AG09309 (cell line): ENCODE measurements at places on chromosomes 7 and 10.

DNA sequence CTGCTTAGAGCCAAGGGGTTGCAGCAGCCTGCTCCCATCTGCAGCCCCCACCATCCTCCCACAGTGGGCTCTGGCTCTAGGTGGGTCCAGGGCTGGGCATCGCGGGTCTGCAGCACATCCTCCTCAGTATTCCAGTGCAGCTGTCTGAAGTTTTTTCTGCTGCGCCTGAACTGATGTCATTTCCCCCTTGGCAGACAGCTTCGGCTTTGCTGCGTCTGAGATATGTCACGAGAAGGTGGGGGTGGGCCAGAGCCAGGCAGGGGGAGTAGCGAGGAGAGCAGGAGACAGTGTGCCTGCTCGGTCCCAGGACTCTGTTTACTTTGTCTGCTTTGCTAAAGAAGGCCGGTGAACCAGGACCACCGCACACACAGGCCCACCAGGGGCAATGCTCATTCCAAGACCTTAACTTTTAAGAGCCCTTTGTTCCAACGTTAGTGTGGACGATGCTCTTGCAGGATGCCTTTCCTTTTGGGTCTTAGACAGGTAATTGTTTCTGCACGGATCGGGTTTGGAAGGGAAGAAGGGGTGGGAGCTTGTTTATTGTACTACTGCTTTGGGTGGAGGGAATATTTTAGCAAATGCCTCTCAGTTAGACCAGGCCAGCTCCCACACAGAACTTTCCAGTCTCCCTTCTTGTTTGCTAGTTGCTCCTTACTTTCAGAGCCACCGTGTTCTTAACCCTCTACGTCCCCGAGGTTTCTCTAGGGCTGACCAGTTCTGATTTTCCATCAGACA, 32.4 kb downstream of the WBP1L start:
- DNase-seq: no peak

DNA sequence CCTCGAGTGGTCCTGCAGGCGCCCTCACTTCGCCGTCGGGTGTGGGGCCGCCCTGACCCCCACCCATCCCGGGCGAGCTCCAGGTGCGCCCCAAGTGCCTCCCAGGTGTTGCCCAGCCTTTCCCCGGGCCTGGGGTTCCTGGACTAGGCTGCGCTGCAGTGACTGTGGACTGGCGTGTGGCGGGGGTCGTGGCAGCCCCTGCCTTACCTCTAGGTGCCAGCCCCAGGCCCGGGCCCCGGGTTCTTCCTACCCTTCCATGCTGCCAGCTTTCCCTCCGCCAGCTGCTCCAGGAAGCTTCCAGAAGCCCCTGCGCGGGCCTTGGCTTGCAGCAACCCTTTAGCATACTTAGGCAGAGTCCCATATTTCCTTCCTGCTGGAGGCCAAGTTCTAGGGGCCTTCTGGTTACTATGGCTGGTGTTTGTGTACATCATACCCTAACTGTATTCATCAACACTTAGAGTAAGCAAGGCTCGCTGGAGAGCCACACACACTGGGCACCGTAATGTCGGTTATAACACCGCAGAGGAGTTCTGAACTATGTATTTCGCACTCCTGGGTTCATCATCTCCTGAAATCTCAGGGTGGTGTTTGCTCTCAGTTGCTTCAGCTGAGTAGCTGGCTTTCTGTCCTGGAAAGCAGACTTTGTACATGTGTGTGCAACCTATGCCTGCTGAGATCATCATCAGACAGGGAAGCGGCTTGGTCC, 471 bp downstream of the MGMT start:
- DNase-seq: no peak

DNA sequence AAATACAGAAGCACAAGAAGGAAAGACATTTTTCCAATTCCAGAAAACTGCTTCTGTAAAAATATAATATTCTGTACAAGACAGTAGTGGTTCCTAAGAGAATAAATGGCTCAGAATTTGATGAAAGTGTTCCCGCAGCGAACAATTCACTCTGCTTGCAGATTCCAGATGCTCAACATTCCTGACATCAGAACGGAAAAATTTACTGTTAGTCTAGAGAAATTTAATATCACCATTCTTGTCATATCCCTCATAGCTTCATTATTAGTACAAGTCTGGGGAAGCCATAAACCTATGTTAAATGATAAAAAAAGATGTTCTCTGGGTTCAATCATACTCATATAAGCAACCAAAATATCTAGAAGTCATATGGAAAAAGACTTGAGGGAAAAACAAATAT, 83.6 kb downstream of the MPP7 start:
- peak; percentile 31 for DNase-seq

DNA sequence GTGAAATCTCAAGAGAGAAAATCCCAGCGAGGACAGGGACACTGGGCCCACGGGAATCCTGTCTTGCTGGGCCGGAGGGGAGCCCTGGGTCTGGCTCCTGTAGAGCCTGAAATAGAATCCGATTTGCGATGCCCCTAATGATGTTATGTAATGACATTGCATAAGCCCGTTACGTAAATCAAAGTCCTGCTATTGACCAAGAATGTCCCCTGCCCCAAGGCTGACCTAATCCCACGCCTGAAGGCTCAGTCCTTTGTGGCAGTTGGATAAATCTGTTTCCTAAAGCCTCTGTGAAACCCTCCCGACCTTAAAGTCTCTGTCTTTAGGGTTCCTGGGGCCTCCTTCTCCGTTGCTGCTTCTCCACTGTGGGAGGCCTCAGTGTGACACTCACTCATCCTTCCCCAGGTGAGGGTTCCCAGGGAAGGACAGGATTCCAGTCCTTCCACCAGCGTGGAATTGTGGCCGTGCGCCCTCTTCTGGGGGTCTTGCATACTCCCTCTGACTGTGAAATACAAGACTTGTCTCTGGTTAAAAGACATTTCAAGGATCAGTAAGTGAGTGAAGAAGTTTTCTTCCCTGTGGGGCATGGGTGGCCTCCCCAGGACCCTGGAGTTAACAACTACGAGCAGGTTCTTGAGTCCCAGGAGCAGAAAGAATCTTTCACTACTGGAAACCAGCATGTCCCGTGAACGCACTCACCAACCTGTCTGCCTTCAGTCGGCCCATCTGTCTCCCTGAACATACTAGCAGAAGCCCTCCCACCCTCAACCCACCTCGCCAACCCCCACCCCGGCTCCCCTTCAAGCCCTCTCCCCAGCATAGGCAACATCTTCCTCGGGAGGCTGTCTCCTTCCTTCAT, 19.8 kb downstream of the ZNF467 start:
- no peak for DNase-seq

- DNase-seq: no peak
Observed at GRCh38 chr7:111011520-111011919, 79.4 kb upstream of the LRRN3 start.

GRCh38 chr7:147570390-147570789, 1020.2 kb upstream of the C7orf33 start:
- DNase-seq: no peak
